ENCODE measurements at places on chromosomes 3 and 15.

DNA sequence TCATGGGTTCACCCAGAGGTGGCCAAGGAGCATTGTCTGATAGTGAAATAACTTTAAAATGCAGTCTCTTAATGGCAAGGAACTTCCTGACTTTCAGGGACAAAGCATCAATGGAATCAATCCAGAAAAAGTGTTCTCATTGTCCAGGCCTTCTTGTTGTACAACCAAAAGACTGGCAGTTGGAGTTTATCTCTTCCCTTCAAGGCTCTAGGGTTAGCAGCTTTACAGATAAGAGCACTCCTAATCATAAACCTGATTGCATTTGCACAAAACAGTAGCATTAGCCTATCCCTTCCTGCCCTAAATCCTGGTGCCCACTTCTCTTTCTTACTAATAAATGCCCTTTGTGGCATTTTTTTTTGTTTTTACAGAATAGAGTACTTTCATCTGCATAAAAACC, 43.3 kb upstream of the VIPR1 start:
- DNase-seq, result no peak

DNA sequence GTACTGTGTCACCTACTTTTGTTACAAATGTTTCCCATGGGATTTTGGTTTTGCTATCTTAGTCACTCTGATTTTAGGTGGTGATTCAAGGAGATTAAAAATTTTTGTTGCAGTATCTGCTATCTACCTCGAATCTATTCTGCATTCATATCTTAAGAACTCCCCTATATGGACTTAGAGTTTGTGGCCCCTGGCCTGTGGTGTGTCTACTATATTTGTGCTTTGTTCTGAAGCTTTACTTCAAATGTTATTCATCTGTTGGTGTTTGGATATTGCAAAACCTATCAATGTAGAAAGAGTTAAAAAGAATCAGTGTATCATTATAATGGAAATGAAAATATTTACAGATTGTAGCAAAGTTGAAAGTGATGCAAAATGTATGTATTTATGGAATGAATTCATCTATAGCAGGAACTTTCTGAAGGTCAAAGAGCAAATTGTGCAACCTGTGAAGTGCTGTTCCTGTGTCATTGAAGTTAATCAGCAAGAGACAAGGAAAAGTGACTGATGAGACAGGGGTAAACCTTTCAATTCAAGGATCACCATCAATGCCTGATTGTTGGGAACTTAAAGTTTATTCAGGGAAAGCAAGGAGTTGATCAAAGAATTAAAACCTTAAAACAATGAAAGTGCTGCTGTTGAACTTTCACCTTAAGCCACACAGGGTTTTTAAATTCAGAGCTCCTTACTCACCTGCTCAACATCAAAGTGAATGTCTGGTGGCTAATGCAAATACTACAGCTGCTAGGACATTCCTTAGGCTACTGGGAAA, 71.0 kb downstream of the SLMAP start:
- DNase-seq, result no peak

DNA sequence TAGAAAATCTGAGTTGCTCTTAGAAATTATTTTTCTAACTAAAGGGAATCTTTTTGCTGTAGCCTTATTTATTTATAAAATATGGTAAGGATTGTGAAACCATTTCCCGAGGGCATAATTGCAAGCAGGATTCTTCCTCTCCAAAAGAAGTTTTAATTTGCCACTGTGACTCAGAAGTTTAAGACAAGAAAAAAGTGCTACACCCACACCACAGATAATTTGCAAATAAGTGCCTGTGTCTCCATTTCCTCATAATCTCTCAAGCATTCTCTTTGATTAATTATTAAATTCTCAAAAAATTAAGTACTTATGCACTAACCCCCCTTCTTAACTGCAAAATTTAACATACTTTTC, 43.6 kb downstream of the RASA2 start:
- DNase-seq, result peak; percentile 21

DNA sequence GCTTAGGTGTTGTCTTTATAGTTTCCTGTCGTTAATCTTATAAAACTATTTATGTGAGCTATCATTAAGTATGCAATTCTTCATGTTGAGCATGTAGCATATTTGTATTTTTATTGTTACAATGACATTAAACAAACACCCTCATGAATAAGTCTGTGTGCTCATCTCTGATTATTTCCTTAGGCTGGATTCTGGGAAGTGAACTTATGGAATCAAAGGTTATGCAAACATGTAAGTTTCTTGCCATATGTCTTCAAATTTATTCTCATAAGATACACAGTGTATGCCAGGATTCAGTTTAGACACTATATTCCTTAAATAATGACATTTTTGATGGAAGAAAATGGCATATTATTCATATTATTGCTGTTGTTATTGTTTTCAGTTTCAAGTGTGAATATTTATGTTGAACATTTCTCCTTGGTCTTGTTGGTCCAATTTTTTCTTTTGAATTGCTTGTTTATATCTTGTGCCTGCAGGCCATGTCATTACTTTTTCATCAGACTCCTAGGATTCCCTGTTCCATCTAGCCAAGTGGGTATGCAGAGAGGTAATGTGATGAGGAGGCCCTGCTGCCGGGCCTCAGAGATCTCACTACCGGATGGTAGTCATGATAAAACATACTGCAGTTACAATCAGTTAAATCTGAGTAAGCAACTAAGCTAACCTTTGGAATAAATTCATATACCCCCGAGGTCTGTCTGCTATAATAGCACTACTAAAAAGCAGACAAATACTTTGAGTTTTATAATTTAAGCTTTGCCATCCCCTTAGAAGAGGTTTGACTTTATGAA, 684.3 kb upstream of the SGO1 start:
- DNase-seq, result no peak

- no peak for DNase-seq
Observed at GRCh38 chr15:52337198-52337853, 41.7 kb upstream of the MYO5C start.

Data from CD4-positive, alpha-beta T cell treated with Interleukin-12 subunit alpha and Interleukin-12 subunit beta, for 1 hour (primary cell).